ENCODE measurements at places on chromosomes 4 and X.

GRCh38 chr4:7222521-7222920, 30.2 kb downstream of the SORCS2 start:
- DNase-seq = no peak

DNA sequence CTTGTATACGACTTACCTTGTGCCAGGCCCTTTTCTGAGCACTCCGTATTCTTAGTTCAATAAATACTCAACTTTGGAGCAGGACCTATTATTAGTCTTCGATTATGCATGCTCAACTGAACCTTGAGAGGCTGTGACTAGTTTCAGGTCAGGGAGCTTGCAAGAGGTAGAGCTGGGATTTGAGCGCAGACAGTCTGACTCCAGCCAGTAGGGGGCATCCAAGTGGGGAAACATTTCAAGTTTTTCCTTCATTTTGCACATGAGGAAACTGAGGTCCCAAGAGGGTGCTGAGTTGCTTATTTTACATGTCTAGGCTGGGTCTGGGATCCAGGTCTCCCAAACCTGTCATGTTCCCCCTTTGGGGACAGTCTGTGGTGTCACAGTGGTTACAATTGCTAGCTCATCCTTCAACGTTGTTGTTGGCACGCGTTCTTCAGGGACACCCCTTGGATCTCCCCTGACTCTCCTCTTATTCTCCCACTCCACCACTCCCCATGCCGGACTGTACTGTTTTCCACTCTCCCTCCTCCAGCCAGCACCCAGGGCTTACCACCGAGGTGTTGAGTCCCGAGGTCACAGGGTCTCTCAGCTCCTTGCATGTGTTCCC, 6.7 kb upstream of the PRICKLE3 start:
- DNase-seq = no peak

DNA sequence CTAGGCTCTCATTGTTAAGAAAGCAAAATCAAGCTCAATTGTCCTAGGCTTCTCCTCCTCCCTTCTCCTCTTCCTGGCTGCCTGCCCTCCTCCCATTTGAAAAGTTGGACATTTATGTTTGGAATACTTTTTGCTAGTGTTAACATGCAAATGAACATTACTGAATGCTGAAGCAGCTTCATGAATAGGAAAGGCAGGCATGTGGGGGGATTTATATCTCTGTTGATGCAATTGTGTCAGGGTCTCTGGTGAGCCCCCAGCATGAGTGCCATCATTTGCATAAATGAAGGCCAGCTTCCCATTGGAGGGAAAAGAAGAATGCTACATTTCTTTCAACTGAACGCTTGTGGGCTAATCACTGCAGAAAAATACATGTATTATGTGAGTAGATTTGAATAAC, 160.1 kb upstream of the NDST3 start:
- no peak for DNase-seq

DNA sequence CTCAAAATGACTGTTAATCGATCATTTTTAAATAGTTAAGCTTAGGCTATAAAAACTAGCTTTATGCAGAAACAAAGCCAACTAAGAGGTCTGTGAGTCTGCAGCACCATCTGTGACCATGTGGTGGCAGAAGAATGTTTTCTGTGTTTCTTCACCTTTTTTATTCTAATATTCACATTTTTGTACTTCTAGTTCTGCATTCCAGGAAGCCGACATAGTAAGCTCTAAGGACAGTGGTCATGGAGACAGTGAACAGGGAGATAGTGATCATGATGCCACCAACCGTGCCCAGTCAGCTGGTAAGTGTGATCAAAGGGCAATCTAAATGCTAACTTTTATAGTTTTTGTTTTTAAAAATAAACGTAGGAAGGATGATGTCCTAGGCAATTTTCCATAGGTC, 5.6 kb downstream of the PCDH10 start:
- DNase-seq = no peak

DNA sequence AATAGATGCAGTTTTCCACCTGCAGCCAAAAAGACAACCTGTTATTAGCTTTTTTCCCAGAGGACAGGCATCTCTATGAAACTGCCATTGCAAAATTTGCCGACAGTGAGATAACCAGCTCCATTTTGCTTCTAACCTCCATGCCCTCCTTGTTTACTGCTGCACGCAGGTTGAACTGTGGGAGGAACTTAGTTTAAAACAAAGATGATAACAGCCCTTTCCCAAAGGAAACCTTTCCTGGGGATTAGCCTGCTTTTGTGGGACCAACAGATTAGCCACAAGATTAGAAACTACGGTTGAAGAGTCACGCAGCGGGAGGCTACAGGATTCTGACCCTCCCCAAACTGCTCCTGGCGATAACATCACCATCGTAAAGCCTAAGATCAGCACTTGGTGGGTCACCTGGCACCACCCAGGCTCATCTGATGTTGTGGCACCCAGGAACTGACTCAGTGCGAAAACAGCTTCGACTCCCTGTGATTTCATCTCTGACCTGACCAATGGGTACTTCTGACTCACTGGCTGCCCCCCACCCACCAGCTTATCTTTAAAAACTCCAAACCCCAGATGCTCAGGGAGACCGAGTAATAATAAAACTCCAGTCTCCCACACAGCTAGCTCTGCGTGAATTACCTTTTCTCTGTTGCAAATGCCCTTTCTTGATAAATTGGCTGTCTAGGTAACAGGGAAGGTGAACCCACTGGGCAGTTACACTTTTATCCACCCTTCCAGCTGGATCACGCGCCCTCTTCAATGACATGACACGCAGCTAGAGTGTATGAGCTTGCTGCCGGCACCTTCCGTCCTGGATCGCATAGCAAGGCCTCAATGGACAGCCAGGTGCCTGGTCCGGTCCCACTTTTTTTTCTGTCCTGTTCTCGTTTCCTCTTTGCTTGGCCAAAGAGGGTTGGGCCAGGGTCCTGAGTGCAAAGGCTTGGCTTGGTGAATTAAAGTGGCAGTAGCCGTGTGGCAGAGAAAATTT, 27.2 kb downstream of the NOP14 start:
- DNase-seq = peak; percentile 44

DNA sequence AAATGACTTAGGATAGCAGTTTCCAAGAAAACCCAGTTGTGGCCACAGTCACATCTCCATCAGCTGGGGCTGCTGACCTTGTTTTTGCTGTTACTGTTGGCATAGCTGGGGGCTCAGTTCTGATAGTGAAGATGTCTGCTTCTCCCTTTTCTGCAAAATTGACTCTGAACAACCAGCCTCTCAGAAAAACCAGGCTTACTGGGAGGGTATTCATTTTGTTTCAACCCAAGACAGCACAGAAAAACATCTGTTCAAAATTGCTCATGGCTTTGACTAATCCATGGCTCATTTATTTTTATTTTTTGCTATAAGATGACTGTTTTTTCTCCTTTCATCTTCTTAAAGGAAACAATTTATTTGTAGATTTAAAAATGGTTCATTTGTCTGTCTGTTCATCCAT, 53.1 kb downstream of the RASL11B start:
- DNase-seq = no peak

DNA sequence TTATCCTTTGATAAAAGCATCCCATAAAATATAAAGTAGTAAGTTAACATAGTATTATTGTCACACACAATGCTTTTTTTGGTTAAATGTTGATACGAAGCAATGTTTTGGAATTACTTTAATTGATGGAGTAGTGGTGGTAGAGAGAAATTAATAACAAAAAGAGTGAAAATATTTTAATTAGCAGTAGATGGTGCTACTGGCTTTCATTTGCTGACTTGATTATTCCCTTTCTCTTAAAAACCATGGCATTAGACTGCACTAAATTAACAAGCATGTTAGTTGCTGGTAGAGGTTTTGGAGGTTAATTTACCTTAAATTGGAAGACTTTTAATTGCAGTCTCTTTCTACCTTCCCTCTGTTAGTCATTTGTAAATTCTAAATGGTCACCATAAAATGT, 8.9 kb upstream of the DCK start:
- no peak for DNase-seq

GRCh38 chr4:52685316-52685715, 26.2 kb upstream of the USP46 start:
- DNase-seq = no peak

DNA sequence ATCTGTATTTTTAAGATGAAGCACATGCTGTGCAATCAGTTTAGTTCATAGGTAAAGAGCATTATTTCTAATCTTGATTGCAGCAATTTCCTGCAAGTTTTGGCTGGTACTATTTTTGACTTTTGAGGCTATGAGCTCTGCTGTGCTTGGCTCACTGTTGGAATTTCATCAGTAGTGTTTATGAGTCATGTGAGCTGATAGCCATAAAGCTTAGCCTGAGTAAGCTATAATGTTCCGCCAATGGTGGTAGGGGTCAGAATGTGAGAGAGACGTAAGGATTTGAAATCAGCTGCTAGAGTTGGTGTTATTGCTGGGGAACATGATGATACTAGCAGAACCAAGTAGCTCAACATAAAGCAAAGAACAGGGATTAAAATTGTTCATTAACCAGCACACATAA, 590.9 kb upstream of the GNPDA2 start:
- DNase-seq = no peak

- DNase-seq = no peak
Measured at GRCh38 chrX:70916754-70917153, 8.2 kb upstream of the TEX11 start.

- DNase-seq = peak; percentile 80
Measured at GRCh38 chr4:40621592-40622512, 7.8 kb downstream of the RBM47 start.

DNA sequence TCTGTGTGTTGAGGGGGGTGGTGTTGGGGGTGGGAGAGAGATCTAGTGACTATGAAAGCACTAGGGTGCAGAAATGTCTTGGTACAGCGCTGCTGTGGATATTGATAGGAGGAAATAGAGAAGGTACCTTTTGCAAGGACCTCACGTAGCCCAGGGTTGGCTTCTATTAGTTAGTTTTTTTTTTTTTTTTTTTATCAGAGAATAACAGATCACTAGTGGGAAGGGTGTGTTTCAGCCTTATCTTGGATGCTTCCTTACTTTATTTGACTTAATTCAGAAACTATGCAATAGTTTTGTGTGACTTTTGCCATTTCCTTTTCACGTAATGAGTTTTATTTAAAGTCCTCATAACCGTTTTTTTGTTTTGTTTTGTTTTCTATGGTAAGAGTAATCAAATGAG, 16.4 kb upstream of the PGRMC2 start:
- DNase-seq = no peak

DNA sequence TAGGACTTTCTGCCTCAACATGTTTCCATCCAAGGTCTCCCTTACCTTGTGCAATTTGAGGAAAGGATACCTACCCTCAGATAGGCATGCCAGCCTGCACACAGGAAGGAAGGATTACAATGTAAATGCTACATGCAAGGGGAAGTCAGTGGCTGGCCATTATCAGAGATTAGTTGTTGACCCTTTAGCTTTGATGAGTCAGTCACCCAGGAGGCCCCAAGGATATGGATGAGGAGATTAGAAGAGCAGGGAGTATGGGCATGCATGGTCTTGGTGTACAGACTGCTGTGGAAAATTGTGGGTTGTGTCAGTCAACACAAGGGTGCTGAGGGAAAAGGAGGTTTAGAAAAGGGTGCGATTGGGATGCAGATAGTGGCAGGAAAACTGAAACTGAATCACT, 92.0 kb downstream of the GUCY2F start:
- DNase-seq = no peak

GRCh38 chr4:37604461-37604860, 81.7 kb downstream of the RELL1 start:
- DNase-seq = no peak

GRCh38 chrX:52995987-52996331, 37.6 kb upstream of the FAM156A start:
- no peak for DNase-seq

DNA sequence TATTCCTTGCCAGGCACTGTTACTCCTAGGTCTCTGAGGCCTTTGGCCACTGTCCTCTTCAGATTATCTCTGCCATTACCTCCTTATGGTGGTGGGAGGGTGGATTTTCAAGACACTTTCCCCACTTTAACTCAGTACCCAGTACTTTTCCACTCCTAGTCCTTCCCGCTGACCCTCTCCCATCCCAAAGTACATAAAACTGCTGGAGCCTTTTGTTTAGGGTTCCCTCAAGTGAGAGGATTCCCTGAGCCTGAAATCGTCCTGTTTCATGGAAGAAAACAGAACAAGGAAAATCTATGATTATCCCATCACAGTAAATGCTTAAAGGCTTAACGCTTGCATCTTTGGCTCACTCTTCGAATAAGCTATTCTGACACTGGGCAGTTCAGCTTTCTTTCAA, 1742.5 kb upstream of the ADGRL3 start:
- DNase-seq = no peak

- no peak for DNase-seq
Measured at GRCh38 chr4:143768007-143768591, 67.6 kb upstream of the FREM3 start.

DNA sequence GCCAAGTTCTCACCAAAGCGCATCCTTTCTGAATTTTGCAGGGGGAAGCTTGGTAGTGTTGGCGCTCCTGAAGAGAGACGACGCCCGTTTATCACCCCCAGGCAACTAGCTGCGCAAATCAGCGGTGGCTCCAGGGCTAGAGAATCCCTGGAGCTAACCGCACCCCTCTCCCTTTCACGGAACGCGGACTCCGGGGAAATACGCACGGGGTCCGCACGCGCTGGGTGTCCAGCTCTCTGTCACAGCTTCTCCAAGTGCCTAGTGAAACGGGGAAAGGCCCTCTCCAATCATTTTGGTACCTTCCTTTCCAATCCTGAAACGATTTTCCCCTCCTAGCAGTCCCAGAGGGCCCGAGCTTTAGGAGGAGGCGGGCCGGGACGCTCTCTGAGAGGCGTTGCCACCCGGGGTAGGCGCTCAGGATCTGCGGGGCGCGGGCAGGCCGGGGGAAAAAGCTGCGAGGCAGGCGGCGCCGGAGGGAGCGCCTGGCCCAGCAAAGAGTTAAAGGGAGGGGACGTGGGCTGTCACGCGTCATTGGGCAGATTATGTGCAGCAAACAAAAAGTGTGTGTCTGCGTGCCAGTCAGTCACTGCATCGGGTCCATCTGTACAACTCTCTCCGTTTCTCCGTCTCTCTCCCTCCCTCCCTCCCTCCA, at the start of gene PRDM8:
PRDM8 (plus strand) TSS at position 582 of the 652 bp plus-strand sequence. CDS start 2,578 bp downstream, outside the sequence.
- no peak for DNase-seq

DNA sequence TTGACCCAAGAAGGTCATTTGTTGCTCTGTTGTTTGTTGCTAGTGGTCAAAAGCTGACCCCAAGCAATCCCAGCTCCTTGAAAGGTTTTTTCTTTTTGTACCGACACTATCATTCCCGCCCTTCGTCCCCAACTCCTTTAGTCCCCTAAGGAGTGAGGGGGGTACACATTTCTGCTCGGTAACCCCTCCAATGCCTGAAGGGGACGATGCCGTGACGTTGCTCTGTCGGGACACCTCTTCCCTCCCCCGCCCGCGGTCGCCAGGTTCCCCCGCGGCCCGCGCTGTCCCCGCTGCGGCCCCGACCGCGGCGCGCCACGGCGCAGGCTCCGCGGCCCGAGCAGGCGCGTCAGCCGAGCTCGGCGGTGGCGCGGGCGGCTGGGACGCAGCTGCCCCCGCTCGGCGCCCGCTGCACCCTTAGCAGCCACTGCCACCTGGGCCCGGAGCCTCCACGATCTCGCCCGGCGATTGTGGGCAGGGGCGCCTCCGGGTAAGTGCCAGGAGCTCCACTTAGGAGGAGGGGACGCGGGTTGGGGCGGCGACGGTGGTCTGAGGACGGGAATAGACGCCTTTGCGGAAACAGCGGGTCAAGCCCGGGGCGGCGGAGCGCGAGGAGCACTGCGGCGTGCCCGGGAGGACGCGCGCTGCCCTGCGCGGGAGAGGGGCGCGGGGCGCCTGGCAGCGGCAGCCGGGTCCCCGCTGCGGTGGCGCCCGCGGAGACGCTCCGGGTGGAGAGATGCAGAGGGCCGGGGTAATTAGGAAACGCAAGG, at the start of gene GLRB:
GLRB (plus strand) TSS at position 340 of the 767 bp plus-strand sequence. CDS start 1,875 bp downstream, outside the sequence.
- peak; percentile 32 for DNase-seq

- DNase-seq = no peak
Measured at GRCh38 chrX:103475381-103475780, 43.9 kb downstream of the RAB40A start.

GRCh38 chr4:21366312-21366711, 582.3 kb downstream of the KCNIP4 start:
- no peak for DNase-seq

GRCh38 chrX:107711521-107712181, 63.9 kb downstream of the TSC22D3 start:
- DNase-seq = no peak
